Activated naive CD4-positive, alpha-beta T cell treated with anti-CD3 and anti-CD28 coated beads, Interleukin-2, amount 50 U/mL, for 72 hours (primary cell): ENCODE measurements at places on chromosomes 3 and 15. TPM values are rescaled to one million over a fixed set of nuclear protein-coding genes. Genes with fewer than 3 reads are reported as not detected.

DNA sequence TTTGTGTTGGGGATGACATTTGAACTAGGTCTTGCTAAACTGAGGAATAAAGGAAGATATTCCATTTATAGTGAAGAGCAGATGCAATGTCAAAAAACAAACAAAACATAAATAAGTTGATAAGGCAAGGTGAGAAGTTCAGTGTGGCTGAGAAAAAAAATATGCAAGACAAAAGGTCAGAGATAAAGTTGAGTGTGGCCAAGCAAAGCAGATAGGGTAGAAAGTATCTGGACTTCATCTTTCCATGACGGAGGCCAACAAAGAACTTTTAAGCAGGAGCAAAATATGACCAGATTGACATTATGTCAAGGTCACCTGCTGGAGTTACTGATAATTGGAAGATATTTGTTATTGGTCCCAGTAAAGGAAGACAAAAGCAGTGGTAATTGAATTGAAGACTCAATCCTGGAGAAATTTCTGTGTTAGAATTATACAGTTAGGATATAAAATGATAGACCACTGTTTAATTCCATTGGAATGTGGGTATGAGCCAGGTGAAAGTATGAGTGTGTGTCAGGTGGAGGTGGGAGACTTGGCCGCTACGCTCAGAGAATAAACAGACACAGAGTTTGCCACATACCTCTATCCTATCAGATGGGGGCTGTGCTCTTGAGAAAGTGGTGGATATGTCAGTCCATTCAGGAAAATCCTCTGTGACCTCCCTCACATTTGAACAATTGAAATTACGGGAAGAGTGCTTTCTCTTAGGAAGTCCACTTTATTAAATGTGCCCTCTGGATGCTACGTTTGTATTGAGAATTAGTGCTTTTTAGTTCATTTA lies 28.1 kb downstream of the ADIPOQ start:
- DNase-seq, result no peak

GRCh38 chr3:103653996-103654395 lies 1219.2 kb downstream of the ZPLD1 start:
- DNase-seq, result no peak

The SLC24A5 gene
- not detected for total RNA-seq

The ARHGAP11A gene
- 148 TPM for total RNA-seq
